ENCODE measurements at places on chromosomes 6 and 20.
A peak's percentile ranks its signal among the peaks of the same experiment; 100 is the strongest.

GRCh38 chr6:31585491-31585890 lies 586 bp upstream of the LST1 start:
- DNase-seq = peak; percentile 36

DNA sequence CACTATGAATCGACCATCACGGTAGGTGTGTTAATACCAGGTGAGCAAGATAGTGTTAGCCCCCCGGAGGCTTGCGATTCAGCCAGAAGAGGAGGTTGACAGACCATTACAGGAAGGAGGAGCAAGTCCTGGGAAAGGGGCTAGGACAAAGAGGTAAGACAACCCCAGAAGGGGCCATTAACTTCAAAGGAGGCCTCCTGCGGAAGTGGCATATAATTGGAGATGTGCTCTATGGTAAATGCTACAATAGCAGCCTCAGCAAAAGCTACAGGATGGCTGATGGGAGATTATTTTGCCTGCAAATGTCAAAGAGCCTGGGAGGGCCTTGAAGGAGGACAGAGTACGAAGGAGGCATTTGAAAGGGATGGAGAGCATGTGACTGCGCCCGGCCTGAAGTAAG lies 108.6 kb upstream of the CITED2 start:
- DNase-seq = no peak

DNA sequence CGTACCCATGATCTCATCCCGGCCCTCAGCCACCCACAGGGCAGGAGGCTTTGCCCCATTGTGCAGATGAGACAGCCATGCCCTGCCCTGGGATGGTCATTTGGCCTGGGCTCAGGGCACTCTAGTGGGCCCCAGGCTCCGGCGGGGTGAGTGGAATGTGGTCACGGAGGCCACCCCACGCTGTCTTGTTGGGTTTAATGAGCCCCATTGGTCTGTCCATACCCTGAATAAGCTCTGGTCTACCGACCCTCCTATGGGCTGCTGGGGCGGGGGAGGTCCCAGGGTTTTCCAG lies 50.6 kb downstream of the FGD2 start:
- DNase-seq = no peak

GRCh38 chr6:168605964-168606363 lies 165.0 kb downstream of the SMOC2 start:
- no peak for DNase-seq

DNA sequence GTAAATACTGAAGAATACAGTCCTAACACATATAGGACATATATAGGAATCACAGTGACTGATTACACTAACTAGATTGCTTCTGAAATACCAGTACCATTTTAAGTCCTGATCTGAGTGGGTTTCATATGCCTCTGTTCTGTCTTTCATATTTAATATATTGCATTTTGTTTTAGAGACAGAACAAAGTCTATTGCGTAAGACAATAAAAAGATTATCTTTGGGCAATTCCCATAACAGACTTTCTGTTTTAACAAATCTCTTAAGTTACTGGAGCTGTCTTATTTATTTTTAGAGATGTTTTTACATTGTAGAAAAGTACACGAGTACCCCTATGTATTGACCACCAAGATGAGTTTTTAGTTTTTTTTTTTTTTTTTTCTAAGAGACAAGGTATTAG lies 29.6 kb downstream of the ANKRD6 start:
- no peak for DNase-seq

Data from HAP-1 (cell line).